ENCODE measurements at places on chromosomes 2 and 18.

- DNase-seq = peak; percentile 92
Observed at GRCh38 chr2:20465716-20466394, 19.0 kb downstream of the RHOB start.

- no peak for DNase-seq
Observed at GRCh38 chr18:58495207-58495606, 133.7 kb downstream of the ALPK2 start.

- no peak for DNase-seq
Observed at GRCh38 chr2:72932045-72932740, 14.9 kb downstream of the EMX1 start.

DNA sequence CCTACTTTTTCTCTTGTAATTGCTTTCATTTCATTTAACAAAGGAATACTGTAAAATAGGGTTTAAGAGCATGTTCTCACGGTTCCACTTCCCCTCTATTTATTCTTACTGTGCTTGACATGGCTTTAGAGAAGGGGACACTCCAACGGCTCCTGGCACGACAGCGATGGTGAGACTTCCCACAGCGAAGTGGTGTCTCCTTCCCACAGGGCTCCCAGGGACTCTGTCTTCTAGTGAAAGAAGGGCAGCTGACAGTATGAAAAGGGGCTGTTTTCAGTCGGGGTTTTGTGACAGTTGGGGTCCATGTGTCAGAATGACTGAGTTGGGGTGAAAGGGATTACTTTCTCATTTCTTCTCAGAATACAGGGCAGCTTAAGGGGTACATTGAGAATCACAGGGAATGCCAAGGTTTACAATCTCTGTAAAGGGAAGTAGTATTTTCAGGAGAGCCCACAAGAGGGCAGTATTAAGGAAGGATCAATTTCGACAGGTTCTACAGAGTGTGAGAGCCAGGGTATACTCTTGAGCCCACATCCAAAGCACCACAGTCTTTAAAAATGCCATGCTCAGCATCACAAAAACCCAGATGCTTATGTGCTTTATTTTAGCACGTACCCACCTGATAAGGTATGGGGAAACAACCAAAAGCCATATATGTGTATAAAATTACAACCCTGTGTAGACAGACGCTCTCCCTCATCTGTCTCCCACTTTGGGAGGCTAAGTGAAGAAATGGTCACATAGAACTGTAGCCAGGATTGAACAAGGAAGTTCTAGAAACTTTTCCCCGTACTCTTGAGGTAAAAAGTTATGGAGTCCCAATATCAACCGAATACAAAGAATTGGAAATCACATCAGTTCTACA is 31.3 kb upstream of the RAPGEF4 start:
- peak; percentile 15 for DNase-seq

Data from NCI-H1105 treated with DMSO at 0.1 percent for 48 hours (cell line).